ENCODE measurements at places on chromosomes 12 and 14. TPM values are rescaled to one million over a fixed set of nuclear protein-coding genes. Genes with fewer than 3 reads are reported as not detected.

- DNase-seq = no peak
These were observed 80.7 kb downstream of the EPS8 start for GRCh38 chr12:15708396-15709076.

- DNase-seq = no peak
These were observed 747 bp upstream of the DACT1 start for GRCh38 chr14:58637040-58637390.

ATF7IP gene
- total RNA-seq = 72.2 TPM

DNA sequence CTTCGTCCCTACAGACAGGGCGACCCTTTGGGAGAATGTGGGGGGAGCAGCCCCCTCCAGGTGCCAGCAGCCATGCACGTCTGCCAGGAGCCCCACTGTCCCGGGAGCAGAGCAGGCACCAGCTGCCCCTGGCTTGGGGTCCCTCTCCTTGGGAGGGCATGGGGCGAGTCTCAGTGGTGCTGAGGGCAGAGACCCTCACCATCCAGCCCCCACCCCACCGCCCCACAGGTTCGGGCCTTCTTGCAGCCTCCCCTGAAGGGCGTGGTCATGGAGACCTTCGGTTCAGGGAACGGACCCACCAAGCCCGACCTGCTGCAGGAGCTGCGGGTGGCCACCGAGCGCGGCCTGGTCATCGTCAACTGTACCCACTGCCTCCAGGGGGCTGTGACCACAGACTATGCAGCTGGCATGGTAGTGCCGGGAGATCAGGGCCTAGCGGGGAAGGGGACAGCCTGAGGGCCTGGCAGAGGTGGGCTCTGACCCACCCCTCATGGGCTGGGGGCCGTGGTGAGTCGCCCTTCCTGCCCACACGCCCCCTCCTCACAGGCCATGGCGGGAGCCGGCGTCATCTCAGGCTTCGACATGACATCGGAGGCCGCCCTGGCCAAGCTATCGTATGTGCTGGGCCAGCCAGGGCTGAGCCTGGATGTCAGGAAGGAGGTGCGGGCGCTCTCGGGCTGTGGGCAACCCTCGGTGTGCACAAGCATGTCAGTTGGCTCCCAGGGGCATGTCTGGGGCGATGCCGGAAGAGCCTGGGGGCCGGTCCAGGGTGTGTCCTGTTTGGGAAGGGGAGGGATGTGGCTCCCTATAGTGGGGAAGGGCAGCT is 18.8 kb downstream of the ASPG start:
- no peak for DNase-seq

Data from PC-9 (cell line).